ENCODE measurements at places on chromosomes 4 and X.

DNA sequence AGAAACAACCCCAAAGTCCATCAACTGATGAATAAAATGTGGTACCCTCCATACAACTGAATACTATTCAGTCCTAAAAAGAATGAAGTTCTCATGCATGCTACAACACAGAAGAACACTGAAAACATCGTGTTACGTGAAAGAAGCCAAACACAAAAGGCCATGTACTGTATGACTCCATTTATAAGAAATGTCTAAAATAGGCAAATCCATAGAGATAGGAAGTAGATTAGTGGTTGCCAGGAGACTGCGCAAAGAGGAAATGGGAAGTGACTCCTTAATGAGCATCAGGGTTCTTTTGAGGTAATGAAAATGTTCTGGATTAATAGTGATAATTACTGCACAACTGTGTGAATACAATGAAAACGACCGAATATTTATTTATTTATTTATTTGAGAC is 23.4 kb downstream of the FBXW7 start:
- DNase-seq, result no peak

- no peak for DNase-seq
Observed at GRCh38 chrX:27136325-27136724, 326.8 kb downstream of the PPP4R3C start.

DNA sequence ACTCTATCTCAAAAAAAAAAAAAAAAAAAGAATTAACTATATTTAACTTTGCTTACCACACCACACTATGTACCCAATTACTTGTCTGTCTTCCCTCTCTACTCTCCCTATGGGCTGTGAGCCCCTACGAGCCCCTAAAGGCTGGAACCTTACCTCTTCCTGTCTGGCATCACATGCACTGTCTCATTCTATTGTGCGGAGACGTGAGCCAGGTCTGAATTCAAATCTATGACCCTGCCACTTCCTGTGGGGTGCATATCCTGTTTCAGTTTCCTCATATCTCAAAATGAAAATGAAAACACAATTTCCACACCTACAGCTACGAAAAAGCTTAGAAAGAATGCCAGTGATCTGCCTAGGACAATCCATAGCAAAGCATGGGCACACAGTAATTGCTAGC is 42.9 kb upstream of the HS3ST1 start:
- peak; percentile 47 for DNase-seq

DNA sequence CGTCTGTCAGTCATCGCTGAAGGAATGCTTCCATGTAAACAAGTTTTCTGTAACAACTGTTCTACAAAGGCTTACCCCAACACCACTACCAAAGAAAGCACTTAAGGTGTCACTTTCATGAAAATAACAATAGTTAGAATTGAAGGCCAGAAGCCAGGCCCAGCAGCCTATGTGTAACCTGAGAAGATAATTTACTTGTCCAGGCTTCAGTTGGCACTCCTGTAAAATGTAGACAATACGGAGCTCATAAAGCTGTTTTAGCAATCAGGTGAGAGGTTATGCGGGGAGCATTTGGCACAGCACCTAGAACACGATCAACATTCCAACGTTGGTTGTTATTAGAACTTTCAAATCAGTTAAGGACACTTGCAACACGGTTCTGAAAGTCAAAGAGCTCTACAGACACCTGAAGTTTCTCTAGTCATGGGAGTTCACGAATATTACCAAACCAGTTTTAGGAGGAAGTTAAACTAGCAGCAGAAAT is 15.7 kb downstream of the ADGRA3 start:
- DNase-seq, result no peak

DNA sequence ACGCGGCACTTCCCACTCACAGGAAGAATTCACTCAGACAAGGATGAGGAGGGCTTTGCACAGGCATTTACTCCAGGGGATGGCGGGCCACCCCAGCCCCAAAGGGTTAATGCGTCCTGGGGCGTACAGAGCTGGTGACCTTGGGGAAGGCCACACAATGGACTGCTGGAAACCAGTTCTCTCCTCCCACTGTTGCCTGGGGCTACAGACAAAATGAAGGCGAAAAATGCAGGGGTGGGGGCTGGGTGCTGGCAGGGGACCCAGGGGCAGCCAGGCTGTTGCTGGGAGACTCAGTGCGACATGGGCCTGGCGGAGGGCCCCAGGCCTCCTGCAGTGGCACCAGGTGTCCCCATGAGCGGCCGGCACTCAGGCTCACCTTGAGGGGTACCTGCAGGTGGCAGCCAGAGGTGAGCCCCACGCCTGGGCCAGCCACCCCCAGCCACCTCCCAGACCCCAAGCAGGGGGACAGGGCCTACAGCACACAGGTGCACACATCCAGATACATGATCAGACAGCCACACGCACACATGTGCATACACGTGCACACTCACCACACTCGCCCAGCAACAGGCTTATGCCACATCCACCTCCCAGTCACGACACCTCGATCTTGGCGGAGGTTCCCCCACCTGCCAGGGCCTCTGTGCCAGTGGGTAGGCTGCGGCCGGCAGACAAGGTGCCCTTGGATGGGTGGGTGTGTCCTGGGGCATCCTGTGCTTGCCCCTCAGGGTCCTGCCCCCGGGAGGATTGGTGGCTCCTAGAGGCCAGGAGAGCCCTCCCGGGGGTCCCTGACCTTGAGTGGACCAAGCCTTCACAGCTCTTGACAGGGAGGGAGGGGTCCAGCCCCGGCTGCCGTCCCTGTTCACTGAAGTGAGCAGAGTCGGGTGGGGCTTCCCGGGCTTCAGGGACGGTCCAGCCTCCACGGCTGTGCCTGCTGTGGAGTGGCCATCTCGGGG is 13.1 kb downstream of the NAT8L start:
- no peak for DNase-seq

- no peak for DNase-seq
Observed at GRCh38 chr4:87046121-87046551, 111.3 kb downstream of the AFF1 start.

GRCh38 chrX:71365356-71365874 is 742 bp upstream of the TAF1 start:
- no peak for DNase-seq

DNA sequence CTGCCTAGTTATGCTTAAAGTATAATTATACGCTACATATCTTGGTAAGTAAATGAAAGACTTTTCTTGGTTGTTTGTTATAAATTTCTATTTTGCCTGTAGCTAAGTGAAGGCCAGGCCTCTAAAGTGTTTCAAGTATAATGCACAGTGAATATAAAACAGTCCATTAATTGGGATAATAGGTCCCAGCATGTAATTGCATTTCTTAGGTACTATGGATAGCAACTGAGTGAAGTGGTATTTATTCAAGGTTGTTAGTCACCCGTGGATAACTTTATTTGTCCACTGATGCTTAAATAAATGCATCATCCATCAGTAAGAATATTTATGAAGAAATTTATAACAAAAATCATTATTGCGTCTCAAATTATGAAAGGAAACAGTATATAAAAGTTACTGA is 59.1 kb downstream of the TEX13C start:
- no peak for DNase-seq

GRCh38 chrX:123036401-123036800 is 147.7 kb upstream of the GRIA3 start:
- DNase-seq, result no peak

GRCh38 chr4:108751321-108751720 is 11.5 kb downstream of the ETNPPL start:
- DNase-seq, result no peak

GRCh38 chr4:41656572-41657520 is 91.7 kb downstream of the PHOX2B start:
- no peak for DNase-seq

DNA sequence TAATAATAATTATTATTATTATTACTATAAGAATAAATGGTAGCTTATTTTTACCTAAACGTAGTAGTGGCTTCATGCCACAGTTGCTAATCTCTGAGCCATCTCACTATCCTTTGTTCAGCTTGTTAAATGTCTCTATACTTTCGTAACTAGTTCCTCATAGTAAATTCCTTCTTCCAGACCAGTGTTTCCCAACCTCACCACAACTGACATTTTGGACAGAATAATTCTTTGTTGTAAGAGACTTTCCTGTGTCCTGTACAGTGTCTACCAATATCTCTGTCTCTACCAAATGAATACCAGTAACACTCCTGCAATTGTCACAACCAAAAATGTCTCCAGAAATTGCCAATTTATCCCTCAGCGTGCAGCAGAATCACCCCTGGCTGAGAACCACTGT is 1040.9 kb downstream of the DMD start:
- DNase-seq, result no peak
